ENCODE measurements at places on chromosomes 12 and 14. TPM values are rescaled to one million over a fixed set of nuclear protein-coding genes. Genes with fewer than 3 reads are reported as not detected.

RIMKLB gene
- total RNA-seq: 63.2 TPM

TTC7B gene
- 20.0 TPM for total RNA-seq

TUBA1A gene
- 64.4 TPM for total RNA-seq

GRCh38 chr14:103548463-103549351 lies 13.8 kb downstream of the BAG5 start:
- no peaks in the 10 kb centered on the region for H3K36me3 ChIP-seq
- H3K4me3 ChIP-seq: no peak overlapping the region
- peaks cover 47% of the 10 kb centered on the region for H3K4me1 ChIP-seq

DNA sequence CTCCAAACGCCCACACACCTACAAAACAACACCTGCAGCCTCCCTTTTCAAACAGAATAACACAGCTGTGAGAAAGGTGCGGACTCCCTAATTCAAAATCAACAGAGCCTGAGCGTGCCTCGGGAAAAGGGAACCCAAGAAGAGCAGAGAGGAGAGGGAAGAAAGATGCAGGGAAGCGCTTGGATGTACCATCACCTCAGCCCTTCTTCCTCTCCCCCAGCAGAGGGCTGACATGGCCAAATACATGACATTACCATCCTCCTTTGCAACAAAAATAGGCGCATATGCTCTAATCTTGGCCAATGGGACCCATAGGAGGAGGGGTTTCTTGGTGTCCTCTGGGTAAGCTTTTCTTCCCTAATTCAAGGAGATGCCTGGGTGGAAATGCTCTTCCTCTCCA lies 78.0 kb downstream of the CPSF2 start:
- H3K4me3 ChIP-seq: no peak overlapping the region
- no peaks in the 10 kb centered on the region for H3K36me3 ChIP-seq
- no peak for DNase-seq
- H3K27me3 ChIP-seq: no peaks in the 10 kb centered on the region
- H3K4me1 ChIP-seq: no peaks in the 10 kb centered on the region

GRCh38 chr14:54773171-54774006 lies 129.2 kb downstream of the GCH1 start:
- peak; percentile 85 for DNase-seq
- peaks cover 31% of the 10 kb centered on the region for H3K4me1 ChIP-seq
- H3K27me3 ChIP-seq: no peaks in the 10 kb centered on the region

DNA sequence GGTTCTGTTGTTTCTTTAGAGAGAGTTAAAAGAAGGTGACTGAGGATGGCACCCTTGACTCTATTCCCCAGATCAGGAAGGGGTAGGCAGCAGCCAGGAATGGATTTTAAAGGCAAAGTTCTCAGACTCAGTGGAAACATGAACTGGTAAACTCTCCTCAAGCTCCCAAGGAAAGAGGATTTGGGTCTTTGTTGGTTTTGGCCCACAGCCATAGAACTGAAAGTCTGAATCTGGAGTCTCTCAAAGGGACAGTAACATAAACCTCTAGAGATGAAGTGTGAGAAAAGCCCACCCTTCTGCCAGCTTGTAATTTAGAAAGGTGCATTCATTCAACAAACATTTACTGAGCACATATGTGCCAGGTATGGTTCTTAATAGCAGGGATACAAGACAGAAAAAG lies 28.6 kb upstream of the BLTP3B start:
- DNase-seq: no peak
- H3K4me3 ChIP-seq: no peak overlapping the region
- H3K36me3 ChIP-seq: no peaks in the 10 kb centered on the region
- no peaks in the 10 kb centered on the region for H3K27me3 ChIP-seq
- H3K4me1 ChIP-seq: no peaks in the 10 kb centered on the region

DNA sequence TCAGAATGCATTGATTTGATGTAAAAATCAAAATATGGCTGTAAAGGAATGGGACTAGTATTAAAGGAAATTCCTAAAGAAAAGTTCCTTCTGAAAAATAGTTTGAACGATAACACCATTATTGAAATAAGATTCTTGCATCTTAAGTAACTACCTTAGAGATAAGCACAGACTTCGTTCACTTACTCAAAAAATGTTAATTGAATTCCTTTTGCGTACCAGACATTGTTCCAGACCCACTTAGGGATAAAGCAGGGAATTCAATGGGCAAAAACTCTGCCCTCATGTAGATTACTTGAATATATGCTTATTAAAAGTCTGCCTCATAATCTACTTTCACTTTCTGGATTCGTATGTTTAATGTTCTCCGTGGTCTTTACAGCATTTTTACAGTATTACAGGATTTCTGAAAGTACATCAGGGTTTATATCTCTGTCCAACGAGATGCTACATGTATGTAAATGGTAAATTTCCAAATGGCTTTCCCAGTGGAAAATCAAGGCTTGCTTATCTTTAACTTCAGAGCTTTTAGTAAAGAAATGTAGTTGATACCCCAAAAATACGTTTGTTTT lies 213.7 kb downstream of the GXYLT1 start:
- no peaks in the 10 kb centered on the region for H3K36me3 ChIP-seq
- H3K4me1 ChIP-seq: peaks cover 7% of the 10 kb centered on the region
- no peak for DNase-seq
- no peak overlapping the region for H3K27ac ChIP-seq
- H3K27me3 ChIP-seq: no peaks in the 10 kb centered on the region

DNA sequence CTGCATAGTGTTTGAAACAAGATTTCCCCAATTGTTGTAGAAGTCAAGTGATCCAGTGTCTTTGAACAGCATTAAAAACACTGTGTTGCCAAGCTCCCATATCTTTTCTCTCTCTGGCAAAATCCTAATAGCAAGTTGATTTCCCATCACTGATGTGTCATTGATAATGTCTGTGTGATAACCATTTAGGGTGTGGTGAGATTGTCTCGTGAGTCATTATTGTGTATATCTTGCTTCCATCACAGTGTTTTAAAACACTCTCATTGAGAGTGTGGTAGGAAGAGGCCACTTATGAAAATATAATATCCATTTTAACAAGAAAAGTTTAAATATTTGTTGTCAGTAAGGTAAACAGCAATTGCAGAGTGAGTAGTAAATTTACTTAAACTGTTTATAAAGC lies 74.7 kb downstream of the PRORP start:
- H3K27ac ChIP-seq: no peak overlapping the region
- H3K36me3 ChIP-seq: no peaks in the 10 kb centered on the region
- H3K4me3 ChIP-seq: no peak overlapping the region
- no peaks in the 10 kb centered on the region for H3K27me3 ChIP-seq

GRCh38 chr12:56321027-56321426 lies 5.2 kb upstream of the CNPY2 start:
- no peaks in the 10 kb centered on the region for H3K27me3 ChIP-seq
- no peak overlapping the region for H3K27ac ChIP-seq
- no peak overlapping the region for H3K4me3 ChIP-seq
- no peak for DNase-seq
- peaks cover 58% of the 10 kb centered on the region for H3K36me3 ChIP-seq

C12orf50 gene
- 0.11 TPM for total RNA-seq

GRCh38 chr12:58176296-58176869 lies 235.0 kb downstream of the ATP23 start:
- H3K27me3 ChIP-seq: no peaks in the 10 kb centered on the region
- H3K36me3 ChIP-seq: no peaks in the 10 kb centered on the region
- no peak overlapping the region for H3K4me3 ChIP-seq
- no peak for DNase-seq
- H3K4me1 ChIP-seq: peaks cover 5% of the 10 kb centered on the region

DNA sequence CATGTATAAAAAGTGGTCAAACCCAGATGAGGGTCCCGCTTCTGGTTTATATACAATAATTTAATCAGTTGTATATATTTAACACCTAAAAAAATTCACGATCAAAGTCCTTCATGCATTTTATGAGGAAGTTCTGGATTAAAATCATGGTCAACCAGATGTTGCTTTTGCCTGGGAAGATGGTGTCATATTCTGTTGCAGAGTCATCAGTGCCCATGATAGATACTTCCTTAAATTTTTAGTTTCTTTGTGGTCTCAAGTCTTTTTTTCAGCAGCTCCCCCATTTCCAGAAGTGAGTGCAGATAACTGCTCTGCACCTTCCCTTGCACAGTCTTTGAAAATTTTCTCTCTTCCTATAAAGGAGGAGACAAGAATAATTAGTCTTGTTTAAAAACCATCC lies 16.1 kb downstream of the ERP29 start:
- no peak overlapping the region for H3K27ac ChIP-seq
- peaks cover 16% of the 10 kb centered on the region for H3K36me3 ChIP-seq
- H3K4me1 ChIP-seq: no peaks in the 10 kb centered on the region
- DNase-seq: no peak

PIP4K2C gene
- total RNA-seq: 62.5 TPM

DNA sequence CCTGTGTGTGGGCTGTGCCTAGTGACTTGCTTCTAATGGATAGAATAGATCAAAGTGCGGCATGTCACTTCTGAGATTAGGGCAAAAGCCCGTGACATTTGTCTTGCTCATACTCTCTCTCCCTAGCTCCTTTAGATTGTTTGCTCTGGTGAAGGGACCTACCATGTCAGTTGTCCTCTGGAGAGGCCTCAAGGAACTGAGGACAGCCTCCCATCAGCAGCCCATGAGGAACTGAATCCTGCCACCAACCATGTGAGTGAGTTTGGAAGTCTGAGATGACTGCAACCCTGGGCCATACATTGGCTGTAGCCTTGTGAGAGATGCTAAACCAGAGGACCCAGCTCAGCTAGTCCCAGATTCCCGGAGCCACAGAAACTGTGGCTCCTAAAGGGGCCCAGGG lies 101.6 kb upstream of the ESRRB start:
- no peaks in the 10 kb centered on the region for H3K27me3 ChIP-seq
- H3K4me3 ChIP-seq: no peak overlapping the region
- no peaks in the 10 kb centered on the region for H3K4me1 ChIP-seq
- no peak overlapping the region for H3K27ac ChIP-seq
- no peaks in the 10 kb centered on the region for H3K36me3 ChIP-seq

- no peaks in the 10 kb centered on the region for H3K27me3 ChIP-seq
- DNase-seq: no peak
- H3K4me3 ChIP-seq: no peak overlapping the region
- no peaks in the 10 kb centered on the region for H3K36me3 ChIP-seq
Measured at GRCh38 chr12:25914551-25914950, 43.9 kb upstream of the RASSF8 start.

DNA sequence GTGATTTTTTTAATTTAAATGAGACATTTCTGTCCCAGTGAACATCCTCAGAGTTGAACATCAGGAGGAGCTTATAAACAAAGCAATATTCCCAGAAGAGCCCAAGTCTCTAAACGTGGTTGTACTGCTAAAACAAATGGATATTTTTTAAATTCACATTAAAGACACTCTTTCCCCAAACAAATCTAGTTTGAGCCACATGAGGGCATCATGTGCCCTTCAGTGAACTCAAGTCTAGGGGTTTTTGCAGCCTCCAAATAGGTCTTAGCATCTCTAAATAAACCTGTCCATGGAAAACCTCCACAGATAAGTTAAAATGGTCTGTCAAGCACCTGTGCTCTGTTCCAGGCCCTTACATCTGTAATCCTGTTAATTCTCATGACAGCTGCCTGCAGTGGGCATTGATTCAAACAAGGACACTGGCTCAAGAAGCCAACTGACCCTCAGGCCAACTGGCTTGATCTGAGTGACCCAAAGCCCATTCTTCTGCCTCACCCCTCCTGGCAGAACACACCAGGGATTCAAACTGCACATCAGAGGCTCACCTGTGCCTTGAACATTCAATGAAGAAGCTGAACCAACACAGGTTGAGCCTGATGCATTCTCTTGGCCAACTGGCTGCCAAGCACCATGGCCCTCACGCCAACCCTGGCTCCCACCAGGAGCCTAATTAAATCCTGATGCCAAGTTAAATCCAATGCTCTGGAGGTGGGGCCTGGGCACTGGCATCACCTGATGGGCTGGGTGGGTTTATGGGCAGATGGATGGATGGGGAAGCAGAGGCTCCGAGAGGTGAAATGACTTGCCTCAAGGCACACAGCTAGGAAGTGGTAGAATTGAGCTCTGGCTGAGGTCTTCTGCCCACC lies 8.6 kb downstream of the ISCU start:
- DNase-seq: no peak
- H3K4me3 ChIP-seq: no peak overlapping the region
- H3K4me1 ChIP-seq: peaks cover 32% of the 10 kb centered on the region

DNA sequence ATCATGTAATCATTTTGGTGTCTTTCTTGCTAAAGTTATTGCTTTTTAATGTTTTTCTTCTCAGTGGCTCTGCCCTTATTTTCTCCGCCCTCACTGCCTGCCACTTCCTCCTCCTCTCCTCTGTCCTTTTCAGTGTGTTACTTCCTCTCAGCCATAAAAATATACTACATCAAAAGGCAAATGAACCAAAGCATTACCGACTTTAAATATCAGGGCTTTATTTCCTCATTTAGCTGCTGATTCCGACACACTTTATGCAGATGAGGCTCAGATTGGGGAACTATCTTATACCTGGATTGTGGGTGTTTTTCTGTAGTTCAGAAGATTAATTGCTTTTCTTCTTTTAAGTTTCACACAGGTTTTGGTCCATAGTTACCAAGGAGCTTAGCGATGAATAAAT lies 118.1 kb downstream of the CMAS start:
- no peaks in the 10 kb centered on the region for H3K4me1 ChIP-seq
- no peaks in the 10 kb centered on the region for H3K36me3 ChIP-seq
- DNase-seq: no peak

IL22 gene
- total RNA-seq: not detected

MYH6 gene
- not detected for total RNA-seq

MUCL1 gene
- total RNA-seq: not detected

C12orf42 gene
- total RNA-seq: not detected

- no peaks in the 10 kb centered on the region for H3K27me3 ChIP-seq
- peaks cover 2% of the 10 kb centered on the region for H3K4me1 ChIP-seq
- no peak overlapping the region for H3K27ac ChIP-seq
- no peak for DNase-seq
- H3K36me3 ChIP-seq: no peaks in the 10 kb centered on the region
Measured at GRCh38 chr12:71456316-71456715, 16.7 kb downstream of the LGR5 start.

- peak; percentile 96 for DNase-seq
- no peaks in the 10 kb centered on the region for H3K27me3 ChIP-seq
- H3K4me1 ChIP-seq: peaks cover 5% of the 10 kb centered on the region
Measured at GRCh38 chr12:132310181-132311040, 19.0 kb downstream of the GALNT9 start.

SCNN1A gene
- 229 TPM for total RNA-seq

- peaks cover 6% of the 10 kb centered on the region for H3K36me3 ChIP-seq
- no peaks in the 10 kb centered on the region for H3K27me3 ChIP-seq
- no peak for DNase-seq
- no peak overlapping the region for H3K27ac ChIP-seq
- H3K4me1 ChIP-seq: no peaks in the 10 kb centered on the region
- no peak overlapping the region for H3K4me3 ChIP-seq
Measured at GRCh38 chr12:89593873-89594272, 68.0 kb upstream of the POC1B start.

DNA sequence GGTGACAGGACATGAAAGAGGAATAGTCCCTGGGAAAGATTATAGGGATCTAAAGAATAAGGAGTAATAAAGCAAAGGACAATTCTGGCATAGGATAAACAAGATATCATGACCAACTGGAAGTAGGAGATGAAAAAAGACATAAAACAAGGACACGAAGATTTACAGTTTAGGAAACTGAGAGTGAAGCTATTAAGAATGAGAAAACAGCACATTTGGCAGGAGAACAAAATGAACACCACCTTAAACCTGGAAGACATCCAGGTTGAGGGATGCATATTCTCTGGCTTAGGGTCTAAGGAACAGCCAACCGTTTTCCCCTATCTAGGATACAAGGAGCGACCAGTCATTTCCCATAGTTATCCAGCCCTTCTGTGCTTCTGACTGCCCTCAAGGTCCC lies 1.9 kb downstream of the TRIP11 start:
- H3K27me3 ChIP-seq: no peaks in the 10 kb centered on the region
- no peak overlapping the region for H3K27ac ChIP-seq
- H3K4me1 ChIP-seq: peaks cover 36% of the 10 kb centered on the region
- peak overlapping the region; percentile 8 for H3K4me3 ChIP-seq
- H3K36me3 ChIP-seq: no peaks in the 10 kb centered on the region

OVCH1 gene
- 0.29 TPM for total RNA-seq

ANKRD33 gene
- not detected for total RNA-seq

Measured in thyroid gland (tissue), 4 donors.